ENCODE measurements at places on chromosomes 11 and 22. TPM values are rescaled to one million over a fixed set of nuclear protein-coding genes. Genes with fewer than 3 reads are reported as not detected.
A peak's percentile ranks its signal among the peaks of the same experiment; 100 is the strongest.

The OR51B2 gene
- total RNA-seq: not detected

The DGCR6 gene
- 1.7 TPM for total RNA-seq

The PIWIL4 gene
- total RNA-seq: 1.3 TPM

The RHBDD3 gene
- 24.1 TPM for total RNA-seq

The ACTN3 gene
- not detected for total RNA-seq

The CYTH4 gene
- total RNA-seq: 16.2 TPM

The TOP3B gene
- total RNA-seq: 33.6 TPM

GRCh38 chr11:133660202-133660568 lies 127.9 kb upstream of the OPCML start:
- DNase-seq: no peak

- DNase-seq: peak; percentile 45
These were observed 92.5 kb downstream of the CCDC83 start for GRCh38 chr11:85947431-85948272.

DNA sequence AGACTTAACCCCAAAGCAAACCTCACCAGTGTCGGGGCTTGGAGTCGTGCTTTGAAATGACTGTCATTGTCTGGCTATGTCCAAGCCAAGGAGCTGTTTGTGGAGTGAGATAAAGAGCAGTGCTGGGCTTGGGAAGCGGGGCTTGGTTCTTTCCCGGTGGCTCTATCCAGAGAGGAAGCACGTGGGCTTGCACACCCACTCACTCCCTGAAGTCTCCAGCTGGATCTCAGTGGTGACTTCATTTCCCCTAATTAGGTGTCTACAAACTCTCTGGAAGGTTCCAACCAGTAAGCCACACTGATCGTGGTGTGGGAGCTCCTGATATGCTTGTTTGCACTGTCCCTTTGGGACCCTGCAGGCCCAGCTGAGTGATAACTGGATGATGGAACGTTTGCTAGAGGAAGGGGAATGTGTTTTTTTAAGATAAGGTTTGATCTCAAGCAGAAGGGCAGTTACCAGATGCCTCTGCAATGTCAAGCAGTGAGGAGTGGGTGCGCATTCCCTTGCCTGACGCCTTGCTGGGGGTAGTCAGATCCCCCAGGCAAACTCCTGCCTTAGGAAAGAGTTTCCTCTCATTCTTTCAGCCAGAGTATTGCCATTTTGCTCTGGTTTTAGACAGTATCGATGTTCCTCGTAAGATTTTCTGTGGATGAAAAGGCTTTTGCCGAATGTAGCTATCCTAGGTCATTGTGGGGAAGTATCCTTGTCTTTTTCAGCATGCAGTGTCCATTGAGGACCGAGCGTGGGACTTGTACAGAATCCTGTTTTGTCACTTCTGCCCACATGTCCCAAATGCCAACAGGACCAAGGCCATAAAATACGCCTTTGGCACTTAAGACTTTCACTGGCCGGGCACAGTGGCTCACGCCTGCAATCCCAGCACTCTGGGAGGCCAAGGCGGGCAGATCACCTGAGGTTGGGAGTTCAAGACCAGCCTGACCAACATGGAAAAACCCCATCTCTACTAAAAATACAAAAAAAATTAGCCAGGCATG lies 90.9 kb downstream of the MICAL2 start:
- DNase-seq: no peak

GRCh38 chr11:126456089-126456488 lies 100.6 kb downstream of the ST3GAL4 start:
- DNase-seq: no peak

- DNase-seq: no peak
These were observed 24.5 kb downstream of the BRD1 start for GRCh38 chr22:49803134-49803533.

DNA sequence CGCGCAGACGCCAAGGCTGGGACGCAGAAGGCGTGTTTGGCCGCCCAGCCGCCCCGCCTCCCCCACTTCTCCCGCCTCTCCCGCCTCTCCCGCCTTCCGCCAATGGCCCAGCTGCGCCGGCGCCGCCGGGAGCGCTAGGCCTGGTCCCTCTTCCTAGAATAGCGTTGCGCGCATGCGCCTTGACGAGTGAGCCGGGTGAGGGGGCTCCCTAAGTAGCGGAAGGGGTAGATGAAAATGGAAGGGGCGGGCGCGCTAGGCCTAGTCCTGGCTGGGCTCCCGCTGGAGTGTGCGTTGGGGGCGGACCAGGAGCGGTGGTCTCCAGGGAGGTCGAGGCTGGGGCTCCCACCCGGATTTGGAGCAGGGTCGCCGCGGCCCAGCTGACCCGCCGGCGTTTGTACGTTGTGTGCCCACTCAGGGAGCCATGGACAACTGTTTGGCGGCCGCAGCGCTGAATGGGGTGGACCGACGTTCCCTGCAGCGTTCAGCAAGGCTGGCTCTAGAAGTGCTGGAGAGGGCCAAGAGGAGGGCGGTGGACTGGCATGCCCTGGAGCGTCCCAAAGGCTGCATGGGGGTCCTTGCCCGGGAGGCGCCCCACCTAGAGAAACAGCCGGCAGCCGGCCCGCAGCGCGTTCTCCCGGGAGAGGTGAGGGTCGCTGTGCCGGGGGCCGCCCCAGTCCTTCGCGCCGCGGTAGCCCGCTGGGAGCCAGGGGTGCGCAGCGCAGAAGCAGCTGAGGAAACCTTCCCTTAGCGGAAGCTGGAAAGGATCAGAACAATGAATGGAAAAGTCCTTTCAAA lies at the start of gene AKIP1:
Gene AKIP1 (plus strand): TSS at position 161 of the 795 bp plus-strand sequence. CDS start 261 bp downstream, at position 422.
- DNase-seq: peak; percentile 98

DNA sequence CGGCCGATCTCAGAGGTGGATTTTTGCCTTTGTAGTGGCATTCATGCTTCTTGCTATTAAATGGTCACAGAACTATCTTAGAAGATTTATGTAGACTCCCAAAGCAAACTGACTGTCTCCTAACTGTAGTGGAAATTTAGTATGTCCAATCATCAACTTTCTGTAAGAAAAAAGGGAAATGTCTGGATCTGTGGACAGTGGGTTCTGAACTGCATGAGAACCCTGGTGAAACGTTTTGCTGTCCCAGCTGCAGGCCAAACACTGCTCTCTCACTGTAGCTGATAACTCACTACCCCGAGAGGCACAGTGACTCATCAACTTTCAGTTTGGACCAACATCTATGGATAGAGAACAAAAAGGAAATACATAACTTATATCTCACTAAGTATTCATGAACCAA lies 387.1 kb downstream of the SOX6 start:
- DNase-seq: no peak

- peak; percentile 10 for DNase-seq
These were observed 45.4 kb downstream of the KCNC1 start for GRCh38 chr11:17779861-17780594.

- no peak for DNase-seq
These were observed 69.2 kb downstream of the CD82 start for GRCh38 chr11:44634401-44635281.

DNA sequence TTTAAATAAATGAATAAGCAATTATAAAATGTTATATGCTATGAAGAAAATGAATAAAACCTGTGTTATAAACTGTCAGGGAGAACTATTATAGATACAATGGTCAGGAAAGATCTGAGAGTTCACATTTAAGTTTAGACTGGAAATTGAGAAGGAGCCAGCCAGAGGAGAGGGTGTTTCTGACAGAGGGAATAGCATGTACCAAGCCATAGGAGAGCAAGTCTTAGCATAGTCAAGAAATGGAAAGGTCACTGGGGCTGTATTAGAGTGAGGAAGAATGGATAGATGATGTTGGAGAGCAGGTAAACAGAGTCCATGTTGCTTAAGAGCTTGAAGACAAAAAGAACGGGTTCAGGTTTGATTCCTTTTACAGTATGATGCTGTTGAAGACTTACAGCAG lies 87.4 kb downstream of the FAM83F start:
- DNase-seq: no peak

DNA sequence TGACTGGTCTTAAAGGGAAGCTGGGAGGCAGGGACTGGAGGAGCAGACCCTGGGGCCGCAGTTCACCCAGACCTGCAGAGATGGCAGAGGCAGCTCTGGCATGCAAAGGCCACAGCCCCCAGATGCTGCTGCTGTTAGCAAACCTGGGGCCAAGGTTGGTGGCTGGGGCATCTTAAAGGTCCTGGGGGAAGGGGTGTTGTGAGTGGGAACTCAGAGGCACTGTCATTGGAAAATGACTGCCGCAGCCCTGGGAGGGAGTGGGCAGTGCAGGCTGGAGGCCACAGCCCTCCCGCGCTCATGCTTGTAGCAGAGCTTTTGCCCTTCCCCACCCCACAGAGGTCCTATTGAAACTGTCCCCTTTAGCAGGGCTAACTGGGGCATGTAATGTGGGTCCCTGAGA lies 111.8 kb downstream of the CTTN start:
- no peak for DNase-seq

DNA sequence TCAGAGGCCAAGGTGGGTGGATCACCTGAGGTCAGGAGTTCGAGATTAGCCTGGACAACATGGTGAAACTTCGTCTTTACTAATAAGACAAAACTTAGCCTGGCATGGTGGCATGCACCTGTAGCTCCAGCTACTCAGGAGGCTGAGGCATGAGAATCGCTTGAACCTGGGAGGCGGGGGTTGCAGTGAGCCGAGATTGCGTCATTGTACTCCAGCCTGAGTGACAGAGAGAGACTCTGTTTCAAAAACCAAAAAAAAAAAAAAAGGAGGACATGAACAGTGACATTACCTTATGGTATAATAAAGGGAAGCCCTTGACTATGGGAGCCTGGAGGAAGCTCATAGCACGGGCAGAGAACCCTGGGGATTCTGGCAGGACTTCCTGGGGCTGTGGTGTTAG lies 16.5 kb upstream of the PLEKHB1 start:
- DNase-seq: no peak

DNA sequence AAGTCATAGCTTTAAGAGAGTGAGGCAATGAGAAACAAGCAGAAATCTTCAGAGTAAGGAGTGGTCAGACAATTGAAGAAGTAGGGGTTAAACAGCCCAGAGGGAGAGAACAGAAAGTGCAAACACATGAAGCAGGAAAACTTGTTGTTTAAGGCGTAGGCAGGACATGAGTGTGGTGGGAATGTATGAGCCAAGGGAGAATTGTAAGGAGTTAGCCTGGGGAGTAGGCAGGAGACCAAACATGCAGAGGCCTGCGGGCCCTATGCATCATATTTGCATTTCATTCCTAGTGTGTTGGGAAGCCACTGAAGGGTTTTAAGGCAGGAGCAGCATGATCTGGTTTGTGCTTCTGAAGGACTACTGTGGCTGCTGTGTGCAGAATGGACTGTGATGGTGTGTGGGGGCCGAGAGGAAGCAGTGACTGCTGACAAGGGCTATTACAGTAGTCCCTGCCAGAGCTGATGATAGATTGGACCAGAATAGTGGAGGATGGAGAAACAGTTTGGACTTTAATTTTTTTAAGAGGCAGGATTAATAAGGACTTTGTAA lies 179.9 kb upstream of the C11orf87 start:
- no peak for DNase-seq
